ENCODE measurements at places on chromosomes 1 and 21.

- DNase-seq = no peak
Measured at GRCh38 chr1:181674617-181675016, 191.3 kb downstream of the CACNA1E start.

- DNase-seq = peak; percentile 44
Measured at GRCh38 chr1:217528271-217528670, 102.6 kb downstream of the GPATCH2 start.

DNA sequence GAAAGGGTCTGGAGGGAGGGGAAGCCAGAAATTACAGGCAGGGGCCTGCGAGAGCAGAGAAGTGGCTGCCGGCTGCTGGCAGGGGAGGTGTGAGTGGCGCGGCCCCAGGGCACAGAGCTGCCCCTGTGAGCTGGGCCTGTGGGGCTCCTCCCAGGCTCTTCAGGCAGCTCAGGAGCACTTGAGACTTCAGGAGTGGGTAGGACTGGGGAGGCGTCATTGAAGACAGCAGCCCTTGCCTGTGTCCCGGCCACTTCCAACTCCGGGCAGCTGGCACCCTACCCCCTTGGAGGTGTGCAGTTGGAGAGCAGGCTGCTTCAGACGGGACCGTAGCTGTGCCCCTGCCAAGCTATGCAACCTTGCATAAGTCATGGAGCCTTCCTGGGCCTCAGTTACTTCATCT, 87.5 kb upstream of the ACTL8 start:
- DNase-seq = no peak

GRCh38 chr1:89523572-89524368, 859 bp upstream of the LRRC8B start:
- peak; percentile 10 for DNase-seq

- no peak for DNase-seq
Measured at GRCh38 chr1:244154508-244154871, 103.4 kb downstream of the ZBTB18 start.

- no peak for DNase-seq
Measured at GRCh38 chr1:92096317-92096716, 16.2 kb downstream of the BTBD8 start.

All from fibroblast of the aortic adventitia (primary cell).